ENCODE measurements at places on chromosomes 7 and 10.

- no peak for DNase-seq
Measured at GRCh38 chr10:86678999-86679792, 10.9 kb downstream of the LDB3 start.

GRCh38 chr7:43215061-43215460 is 102.6 kb downstream of the HECW1 start:
- DNase-seq, result no peak

- DNase-seq, result no peak
Measured at GRCh38 chr10:88150339-88150738, 286.9 kb downstream of the PTEN start.

DNA sequence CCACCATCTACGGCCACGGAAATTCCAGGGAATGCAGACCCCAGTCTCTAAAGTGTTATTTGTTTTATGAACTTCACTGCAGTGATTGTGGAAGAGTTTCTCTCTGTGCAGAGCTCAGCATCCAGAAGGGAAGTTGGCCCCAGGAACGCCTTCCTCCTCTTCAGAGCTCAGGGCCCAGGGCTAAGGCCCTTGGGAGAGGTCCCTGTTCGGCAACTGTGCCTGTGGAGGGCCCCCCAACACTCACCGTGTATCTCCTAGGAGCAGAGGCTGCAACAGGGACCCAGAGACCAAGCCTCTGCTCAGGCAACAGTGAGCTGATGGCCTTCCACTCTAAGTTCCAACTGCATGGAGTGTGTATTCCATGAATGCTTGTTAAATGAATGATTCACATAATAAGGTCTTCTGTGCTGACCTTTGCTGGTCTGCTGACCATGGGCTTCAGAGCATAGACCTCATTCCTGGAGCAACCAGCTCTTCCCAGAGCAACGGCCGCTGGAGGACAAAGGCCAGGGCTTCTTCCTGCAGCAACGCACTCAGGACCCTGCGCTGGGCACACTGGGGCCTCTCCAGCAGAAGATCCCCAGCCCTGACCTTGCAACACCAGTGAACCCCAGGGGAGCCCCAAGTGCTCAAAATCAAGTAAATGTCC is 7.7 kb downstream of the DIP2C start:
- DNase-seq, result no peak
